Calu3 (cell line): ENCODE measurements at places on chromosomes 7 and 10. TPM values are rescaled to one million over a fixed set of nuclear protein-coding genes. Genes with fewer than 3 reads are reported as not detected.

Gene ITPRID1
- total RNA-seq: 0.95 and 3.8 TPM in 2 replicates

GRCh38 chr10:104899779-104900178 lies 258.7 kb downstream of the SORCS3 start:
- H3K27me3 ChIP-seq: no peaks in the 10 kb centered on the region
- DNase-seq: no peak
- H3K4me3 ChIP-seq: no peak overlapping the region
- H3K27ac ChIP-seq: no peak overlapping the region
- no peaks in the 10 kb centered on the region for H3K36me3 ChIP-seq

DNA sequence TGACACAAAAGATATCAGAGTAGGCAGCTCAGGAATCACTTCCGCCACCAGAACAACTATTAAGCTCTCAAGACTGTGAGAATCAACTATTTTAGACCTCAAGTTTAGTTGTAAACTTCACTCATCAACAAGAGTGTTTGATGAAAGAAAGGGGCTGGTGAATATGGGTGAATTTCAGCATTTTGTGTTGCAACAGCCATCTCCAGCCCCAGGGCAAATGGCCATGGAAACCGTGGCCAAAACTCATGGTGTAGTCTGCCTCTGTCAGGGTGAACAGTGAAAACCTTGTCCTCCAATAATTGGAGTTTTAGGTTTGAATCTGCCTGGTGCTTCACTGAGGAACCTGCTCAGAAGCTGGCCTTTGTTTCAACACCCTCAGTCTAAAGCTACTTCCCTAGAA lies 60.0 kb downstream of the POLR1F start:
- no peak overlapping the region for H3K27ac ChIP-seq
- no peak for DNase-seq
- peaks cover 57% of the 10 kb centered on the region for H3K27me3 ChIP-seq
- H3K4me1 ChIP-seq: no peaks in the 10 kb centered on the region
- no peak overlapping the region for H3K4me3 ChIP-seq
- H3K36me3 ChIP-seq: no peaks in the 10 kb centered on the region

DNA sequence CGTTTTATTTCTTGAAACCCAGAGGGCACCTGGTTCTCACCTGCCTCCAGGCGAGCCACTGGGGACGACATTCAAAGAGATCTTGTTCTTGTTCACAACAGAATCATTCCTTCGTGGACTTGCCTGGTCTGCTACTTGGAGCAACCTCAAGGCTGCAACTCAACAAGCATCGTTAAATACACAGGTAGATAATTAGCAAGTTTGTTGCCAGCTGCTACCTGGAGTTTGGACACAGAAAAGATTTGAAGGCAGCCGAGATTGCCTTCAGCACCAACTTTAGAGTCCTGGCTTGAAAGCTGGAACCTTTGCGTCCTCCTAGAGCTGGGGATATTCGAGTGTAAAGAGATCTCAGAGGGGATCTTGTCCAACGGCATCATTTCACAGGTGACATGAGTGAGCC lies 89.6 kb upstream of the C7orf33 start:
- no peaks in the 10 kb centered on the region for H3K36me3 ChIP-seq
- no peak for DNase-seq
- peaks cover 75% of the 10 kb centered on the region for H3K27me3 ChIP-seq
- H3K4me1 ChIP-seq: peaks cover 16% of the 10 kb centered on the region
- peak overlapping the region; percentile 61 for H3K4me3 ChIP-seq

DNA sequence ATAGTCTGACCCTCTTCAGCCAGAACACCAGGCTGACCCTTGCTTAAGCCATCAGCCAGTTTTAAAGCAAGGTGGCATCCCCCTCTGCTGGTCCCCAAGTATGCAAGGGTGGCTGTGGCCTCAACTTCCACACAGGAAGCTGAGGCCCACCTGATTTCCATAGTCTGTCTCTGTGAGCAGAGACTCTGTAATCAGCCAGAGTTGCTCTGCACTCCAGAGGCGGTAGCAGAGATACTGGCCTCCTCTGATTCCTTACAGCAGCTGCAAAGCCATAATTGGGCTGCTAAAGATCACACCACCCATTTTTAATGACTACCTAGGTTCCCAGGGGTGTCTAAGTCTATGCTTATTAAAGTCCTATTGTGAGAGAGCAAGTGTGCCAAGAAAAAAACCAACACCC lies 1.8 kb downstream of the PDAP1 start:
- no peak overlapping the region for H3K4me3 ChIP-seq
- peaks cover 5% of the 10 kb centered on the region for H3K4me1 ChIP-seq
- no peak overlapping the region for H3K27ac ChIP-seq
- no peak for DNase-seq
- peaks cover 61% of the 10 kb centered on the region for H3K36me3 ChIP-seq
- no peaks in the 10 kb centered on the region for H3K27me3 ChIP-seq

Gene CLRN3
- total RNA-seq: 0.52 and 0.76 TPM in 2 replicates

- no peak for DNase-seq
- H3K27me3 ChIP-seq: no peaks in the 10 kb centered on the region
- H3K4me3 ChIP-seq: no peak overlapping the region
- no peaks in the 10 kb centered on the region for H3K4me1 ChIP-seq
- no peaks in the 10 kb centered on the region for H3K36me3 ChIP-seq
Measured at GRCh38 chr7:121882731-121883130, 9.8 kb downstream of the PTPRZ1 start.

DNA sequence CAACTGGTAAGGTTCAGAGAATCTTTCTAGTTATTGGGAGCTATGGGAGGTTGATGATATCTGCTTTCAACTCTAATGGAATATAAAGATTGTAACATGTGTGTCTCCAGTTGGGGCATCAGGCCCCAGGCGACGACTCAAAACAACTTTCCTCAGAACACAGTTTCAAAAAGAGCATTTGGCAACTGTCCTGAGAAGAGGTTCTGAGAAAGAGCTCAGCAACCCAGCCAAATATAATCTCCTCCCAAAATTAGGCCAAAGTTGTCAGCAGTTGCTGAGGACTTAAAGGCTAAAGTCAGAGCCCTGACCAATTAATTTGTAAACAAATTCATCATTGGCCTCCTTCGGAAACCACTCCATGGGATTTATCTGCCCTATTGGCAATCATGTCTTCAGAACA lies 251.1 kb upstream of the NFE2L3 start:
- H3K27ac ChIP-seq: no peak overlapping the region
- H3K27me3 ChIP-seq: no peaks in the 10 kb centered on the region
- H3K4me1 ChIP-seq: no peaks in the 10 kb centered on the region
- H3K4me3 ChIP-seq: no peak overlapping the region
- DNase-seq: no peak
- H3K36me3 ChIP-seq: no peaks in the 10 kb centered on the region

Gene CALCR
- total RNA-seq: not detected in 2 replicates

DNA sequence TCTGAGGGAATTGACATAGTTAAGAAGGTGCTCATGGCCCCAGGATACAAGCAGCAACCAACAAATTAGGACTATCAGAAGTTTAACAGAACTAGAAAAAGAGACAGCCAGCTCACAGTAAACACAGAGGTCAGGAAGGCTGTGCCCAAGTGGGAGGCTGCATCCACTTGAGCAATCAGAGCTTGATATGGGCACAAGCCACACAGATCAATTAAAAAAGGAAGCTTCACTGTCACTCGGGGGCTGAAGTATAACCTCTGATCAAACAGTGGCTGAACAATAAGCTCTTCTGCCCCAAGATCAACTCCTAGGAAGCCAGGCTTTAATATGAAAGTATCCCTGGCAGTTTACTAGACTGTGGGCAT lies 40.0 kb downstream of the ZNF438 start:
- no peaks in the 10 kb centered on the region for H3K27me3 ChIP-seq
- peaks cover 12% of the 10 kb centered on the region for H3K4me1 ChIP-seq
- DNase-seq: no peak

- H3K27ac ChIP-seq: no peak overlapping the region
- H3K36me3 ChIP-seq: no peaks in the 10 kb centered on the region
- no peak for DNase-seq
- H3K4me1 ChIP-seq: no peaks in the 10 kb centered on the region
- peaks cover 37% of the 10 kb centered on the region for H3K27me3 ChIP-seq
Measured at GRCh38 chr10:119550827-119551226, 8.3 kb upstream of the RGS10 start.

Gene DDC
- total RNA-seq: 3.7 and 5.2 TPM in 2 replicates

GRCh38 chr10:68543004-68543918 lies 15.9 kb upstream of the SLC25A16 start:
- H3K36me3 ChIP-seq: no peaks in the 10 kb centered on the region
- no peak overlapping the region for H3K4me3 ChIP-seq
- no peak overlapping the region for H3K27ac ChIP-seq
- DNase-seq: peak; percentile 34
- H3K27me3 ChIP-seq: no peaks in the 10 kb centered on the region

Gene ZPBP
- total RNA-seq: not detected in 2 replicates

- H3K36me3 ChIP-seq: no peaks in the 10 kb centered on the region
- H3K27ac ChIP-seq: no peak overlapping the region
- no peaks in the 10 kb centered on the region for H3K4me1 ChIP-seq
- H3K27me3 ChIP-seq: no peaks in the 10 kb centered on the region
- no peak overlapping the region for H3K4me3 ChIP-seq
- no peak for DNase-seq
Measured at GRCh38 chr7:99643464-99643863, 26.7 kb downstream of the ZSCAN25 start.

- no peak overlapping the region for H3K27ac ChIP-seq
- H3K27me3 ChIP-seq: no peaks in the 10 kb centered on the region
- H3K4me1 ChIP-seq: peaks cover 9% of the 10 kb centered on the region
- H3K36me3 ChIP-seq: no peaks in the 10 kb centered on the region
- H3K4me3 ChIP-seq: no peak overlapping the region
Measured at GRCh38 chr10:103699611-103700435, 155.6 kb downstream of the SH3PXD2A start.
